Activated CD4-positive, alpha-beta T cell treated with anti-CD3 and anti-CD28 coated beads for 48 hours (primary cell): ENCODE measurements at places on chromosomes 4 and X.
A peak's percentile ranks its signal among the peaks of the same experiment; 100 is the strongest.

DNA sequence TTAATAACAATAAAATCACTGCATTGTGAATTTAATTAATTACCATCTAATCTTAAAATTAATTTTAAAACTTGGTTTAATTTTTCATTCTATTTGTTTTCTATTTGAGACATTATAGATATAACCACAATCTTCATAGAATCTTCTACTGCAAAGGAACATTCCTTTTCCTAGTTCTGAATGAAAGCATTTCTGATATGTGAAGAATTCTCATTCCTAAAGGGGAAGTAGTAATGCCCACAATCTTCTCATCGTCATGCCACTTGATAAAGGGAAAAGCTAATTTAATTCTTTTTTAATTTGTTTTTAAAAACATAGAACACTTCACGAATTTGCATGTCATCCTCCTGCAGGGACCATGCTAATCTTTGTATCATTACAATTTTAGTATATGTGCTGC is 23.7 kb downstream of the MGARP start:
- DNase-seq, result no peak

DNA sequence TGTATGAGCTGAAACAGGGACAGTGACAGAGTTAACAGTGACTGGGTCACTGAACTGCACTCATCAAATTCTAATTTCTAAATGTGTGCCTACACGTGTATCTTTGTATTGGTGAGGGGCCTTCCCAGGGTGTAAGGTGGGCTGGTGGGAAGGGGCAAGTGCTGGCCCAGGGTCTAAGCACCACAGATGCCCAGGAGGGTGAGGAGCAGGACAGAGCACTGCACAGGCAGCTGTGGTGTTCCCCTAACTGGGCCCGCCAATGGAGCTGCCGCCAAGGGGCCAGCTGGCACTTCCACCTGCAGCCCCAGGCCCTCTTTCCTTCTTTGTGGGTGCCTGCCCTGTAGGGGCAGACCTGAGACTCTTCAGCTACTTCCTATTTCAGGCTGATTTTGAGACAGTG is 349.9 kb downstream of the ARHGAP10 start:
- no peak for DNase-seq

DNA sequence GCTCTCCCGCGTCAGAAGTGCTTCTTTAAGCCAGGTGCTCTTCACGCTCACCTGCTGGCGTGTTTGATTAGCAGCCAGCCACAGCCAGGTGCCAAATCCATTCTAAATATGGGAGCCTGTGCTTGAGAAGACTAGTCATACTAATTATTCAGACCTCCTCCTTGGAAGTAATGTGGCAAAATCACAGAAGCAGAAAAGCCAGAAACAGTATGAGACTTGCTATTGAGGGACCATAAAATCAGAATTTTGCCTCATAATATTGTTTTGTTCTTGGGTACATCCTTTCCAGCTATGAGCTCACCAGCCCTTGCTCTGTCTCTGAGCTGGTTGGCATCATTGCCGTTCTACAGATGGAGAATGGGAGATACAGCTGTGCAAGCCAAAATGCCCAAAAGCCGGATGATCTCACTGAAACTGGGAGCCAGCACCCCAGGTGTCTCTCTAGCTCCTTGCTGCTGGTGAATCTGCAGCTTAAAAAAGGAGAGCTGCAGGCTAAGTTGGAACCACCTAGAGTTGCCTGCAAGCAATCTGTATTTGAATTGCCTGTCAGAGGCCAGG is 205.4 kb downstream of the SHROOM3 start:
- no peak for DNase-seq

DNA sequence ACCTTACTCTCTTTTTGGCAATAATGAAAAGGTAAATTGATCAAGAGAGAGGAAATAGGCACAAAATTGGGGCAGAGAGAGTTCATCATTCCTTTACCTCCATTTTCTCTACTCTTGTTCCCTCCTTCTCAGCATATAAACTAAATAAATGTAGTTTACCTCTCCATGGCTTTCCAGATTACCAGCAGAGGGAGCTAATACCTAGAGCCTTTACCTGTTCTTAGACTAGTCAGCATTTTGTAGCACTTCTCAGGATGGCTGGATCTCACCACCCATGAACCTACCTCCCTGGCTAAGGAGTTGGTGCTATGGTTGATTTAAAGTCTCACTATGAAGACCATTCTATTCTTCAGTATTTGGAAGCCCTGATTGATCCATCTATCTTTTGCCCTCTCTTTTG is 15.7 kb downstream of the OFD1 start:
- no peak for DNase-seq

DNA sequence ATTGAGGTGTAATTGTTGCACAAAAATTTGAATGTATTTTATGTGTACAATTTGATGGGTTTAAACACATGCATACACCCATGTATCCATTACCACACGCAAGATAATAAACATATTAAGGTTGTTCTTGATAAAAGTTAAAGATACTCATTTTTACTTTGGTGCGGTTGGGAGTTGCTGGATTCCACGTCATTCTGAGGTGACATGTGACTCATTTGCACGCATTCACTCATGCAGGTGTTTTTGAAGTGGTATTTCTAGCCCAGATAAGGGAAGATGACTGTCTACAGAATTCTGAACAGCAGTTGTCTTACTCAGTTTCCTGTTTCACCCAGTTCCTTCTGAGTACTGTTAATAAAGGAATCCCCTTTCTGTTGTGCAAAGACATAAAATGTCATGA is 142.0 kb downstream of the RTL3 start:
- DNase-seq, result peak; percentile 54

- no peak for DNase-seq
These were observed 18.6 kb upstream of the TEX13B start for GRCh38 chrX:108000751-108001150.

DNA sequence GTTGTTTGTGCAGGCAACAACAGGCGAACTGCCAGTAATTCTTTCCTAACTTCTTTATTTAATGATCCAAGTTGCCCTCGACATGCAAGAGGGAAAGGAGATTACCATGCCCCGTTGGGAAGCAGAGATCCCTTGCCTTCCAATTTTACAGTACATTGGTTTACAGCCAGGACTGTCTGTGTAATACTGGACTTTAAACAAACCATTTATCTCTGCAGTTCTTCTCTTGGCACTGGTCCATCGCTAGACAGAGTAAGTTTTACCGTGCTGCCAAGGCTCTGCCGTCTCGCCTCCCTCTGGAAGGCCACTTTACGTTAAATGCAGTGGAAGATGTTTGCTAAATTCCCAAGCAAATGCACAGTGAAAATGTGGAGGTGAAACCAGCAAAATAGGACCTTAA is 660.3 kb upstream of the PRKX start:
- DNase-seq, result no peak

DNA sequence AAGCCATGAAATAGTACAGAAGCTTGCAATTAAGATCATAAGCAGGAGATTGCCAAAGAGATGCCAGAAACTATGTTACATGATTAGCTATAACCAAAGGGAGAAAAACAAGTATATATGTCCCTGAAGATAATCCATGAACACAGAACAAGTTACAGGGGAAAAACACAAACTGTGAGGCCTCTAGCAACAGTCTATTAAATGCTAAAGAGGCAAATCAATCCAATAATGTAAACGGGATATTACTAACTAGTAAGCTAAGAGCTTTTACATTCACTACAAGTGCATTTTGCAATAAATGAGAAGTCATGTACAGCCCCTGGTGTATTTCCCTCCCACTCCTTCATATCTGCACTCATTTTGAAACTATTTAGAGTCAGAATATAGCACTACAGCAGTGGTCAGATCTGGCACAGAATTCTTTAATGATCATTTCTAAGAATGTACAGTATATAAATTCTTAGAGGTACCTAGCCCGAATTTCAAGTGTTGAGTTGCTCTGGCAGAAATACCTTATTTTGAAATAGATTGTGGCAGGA is 449.8 kb upstream of the SMIM31 start:
- no peak for DNase-seq

GRCh38 chr4:7158991-7159390 is 33.3 kb upstream of the SORCS2 start:
- DNase-seq, result no peak

- DNase-seq, result no peak
These were observed 89.5 kb downstream of the SNX25 start for GRCh38 chr4:185298728-185299430.

GRCh38 chrX:32191316-32191715 is 1020.0 kb downstream of the DMD start:
- DNase-seq, result no peak

- no peak for DNase-seq
These were observed 2.3 kb upstream of the C1QTNF7 start for GRCh38 chr4:15425520-15425919.

DNA sequence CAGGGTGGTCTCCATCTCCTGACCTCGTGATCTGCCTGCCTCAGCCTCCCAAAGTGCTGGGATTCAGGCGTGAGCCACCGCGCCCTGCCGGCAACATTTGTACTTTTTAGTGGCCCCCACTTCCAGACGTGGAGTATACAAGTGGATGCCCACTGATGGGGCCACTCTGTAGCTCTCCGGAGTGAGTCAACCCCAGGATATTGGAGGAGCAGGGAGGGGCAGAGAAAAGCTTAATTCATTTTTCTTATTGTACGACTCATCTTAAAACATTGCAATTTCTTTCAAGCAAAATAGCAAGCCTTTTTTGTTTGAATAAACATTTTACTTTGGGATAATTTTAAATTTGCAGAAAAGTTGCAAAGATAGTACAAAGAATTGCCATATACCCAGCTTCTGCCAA is 34.6 kb downstream of the FAM9C start:
- DNase-seq, result no peak

DNA sequence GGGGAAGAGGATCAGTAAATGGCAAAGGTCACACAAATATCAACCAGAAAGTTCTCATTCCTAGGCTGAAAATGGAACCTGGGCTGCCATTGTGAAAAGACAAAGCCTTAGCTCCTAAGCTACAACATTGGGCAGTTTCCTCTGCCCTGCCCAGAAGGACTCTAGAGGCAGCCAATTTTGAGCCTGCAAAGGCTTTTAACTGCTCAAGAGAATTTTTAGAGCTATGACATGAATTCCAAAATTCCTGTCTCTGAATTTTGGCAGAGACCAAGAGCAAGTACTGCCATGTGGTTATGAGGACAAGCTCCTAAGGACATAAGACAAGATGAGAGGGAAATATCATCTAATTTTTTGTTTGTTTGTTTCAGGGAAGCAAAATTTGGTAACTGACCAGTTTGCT is 29.6 kb upstream of the IGFBP7 start:
- no peak for DNase-seq

- DNase-seq, result peak; percentile 38
These were observed at the start of gene ZCCHC12 for GRCh38 chrX:118823263-118824172. ZCCHC12 (plus strand) TSS chrX:118823824; CDS start chrX:118825245, 1,421 bp downstream.
